Fibroblast of upper back skin (primary cell): ENCODE measurements at places on chromosomes 2 and 18.

DNA sequence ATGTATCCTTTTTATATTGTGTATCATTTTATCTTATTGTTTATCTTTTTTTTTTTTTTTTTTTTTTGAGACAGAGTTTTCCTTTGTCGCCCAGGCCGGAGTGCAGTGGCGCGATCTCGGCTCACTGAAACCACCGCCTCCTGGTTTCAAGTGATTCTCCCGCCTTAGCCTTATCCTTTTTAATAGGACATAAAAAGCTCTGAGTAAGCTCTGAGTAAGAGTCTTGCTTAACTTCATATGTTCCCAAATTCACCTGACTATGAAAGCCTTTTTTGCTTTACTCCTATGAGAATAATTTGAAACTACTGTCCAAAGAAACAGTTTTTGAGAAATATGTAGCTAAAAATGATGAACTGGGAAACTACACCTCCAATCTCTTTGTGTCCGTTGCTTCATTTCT is 525.5 kb downstream of the IRS1 start:
- no peak for DNase-seq

GRCh38 chr2:187698374-187699110 is 144.3 kb upstream of the TFPI start:
- peak; percentile 19 for DNase-seq

GRCh38 chr2:167451496-167452289 is 563.4 kb downstream of the XIRP2 start:
- DNase-seq, result no peak

GRCh38 chr2:50546790-50547189 is 485.1 kb downstream of the NRXN1 start:
- no peak for DNase-seq

GRCh38 chr2:38098421-38099098 is 22.6 kb upstream of the CYP1B1 start:
- DNase-seq, result peak; percentile 69

GRCh38 chr2:185811580-185811979 is 73.0 kb downstream of the FSIP2 start:
- no peak for DNase-seq

DNA sequence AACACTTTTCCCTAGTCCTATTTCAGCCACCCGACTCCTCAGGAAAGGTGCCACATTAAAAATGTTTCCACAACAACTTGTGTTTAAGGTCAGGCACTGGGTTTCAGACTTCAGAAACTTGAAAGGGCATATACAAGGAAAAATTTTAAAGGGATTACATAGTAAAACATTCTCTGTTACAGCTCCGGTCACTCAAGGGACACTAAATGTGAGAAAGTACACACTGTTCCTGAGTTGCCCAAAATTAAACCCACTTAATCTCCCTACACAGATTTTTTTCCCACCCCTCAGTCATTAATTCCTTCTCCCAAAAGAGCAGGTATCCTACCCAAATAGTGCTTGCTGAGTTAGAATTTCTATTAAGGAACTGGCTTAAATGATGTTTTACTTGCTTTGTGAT is 14.2 kb downstream of the STK39 start:
- DNase-seq, result no peak

DNA sequence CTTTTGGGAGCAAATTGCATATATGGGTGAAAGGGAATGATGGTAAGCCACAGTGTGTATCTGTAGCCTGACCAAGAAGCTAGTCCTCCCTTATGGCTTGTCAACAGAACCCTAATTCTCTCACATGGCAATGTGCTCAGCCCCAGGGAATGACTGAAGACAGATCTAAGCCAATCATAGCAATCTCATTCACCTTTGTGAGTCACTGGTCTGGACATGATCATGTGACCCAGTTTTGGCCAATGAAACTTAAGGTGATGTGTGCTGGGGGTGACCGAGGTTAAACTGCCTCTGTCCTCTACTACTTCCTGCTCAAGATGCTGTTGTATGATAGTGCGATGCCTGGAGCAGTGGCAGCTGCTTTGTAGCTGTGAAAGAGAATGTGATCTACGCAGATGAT is 491.2 kb upstream of the HS6ST1 start:
- no peak for DNase-seq

- no peak for DNase-seq
These were observed 752 bp downstream of the MGAT4A start for GRCh38 chr2:98730053-98730706.
